ENCODE measurements at places on chromosomes 16 and 17.

GRCh38 chr16:11621539-11621919 lies 34.8 kb upstream of the LITAF start:
- DNase-seq: no peak

DNA sequence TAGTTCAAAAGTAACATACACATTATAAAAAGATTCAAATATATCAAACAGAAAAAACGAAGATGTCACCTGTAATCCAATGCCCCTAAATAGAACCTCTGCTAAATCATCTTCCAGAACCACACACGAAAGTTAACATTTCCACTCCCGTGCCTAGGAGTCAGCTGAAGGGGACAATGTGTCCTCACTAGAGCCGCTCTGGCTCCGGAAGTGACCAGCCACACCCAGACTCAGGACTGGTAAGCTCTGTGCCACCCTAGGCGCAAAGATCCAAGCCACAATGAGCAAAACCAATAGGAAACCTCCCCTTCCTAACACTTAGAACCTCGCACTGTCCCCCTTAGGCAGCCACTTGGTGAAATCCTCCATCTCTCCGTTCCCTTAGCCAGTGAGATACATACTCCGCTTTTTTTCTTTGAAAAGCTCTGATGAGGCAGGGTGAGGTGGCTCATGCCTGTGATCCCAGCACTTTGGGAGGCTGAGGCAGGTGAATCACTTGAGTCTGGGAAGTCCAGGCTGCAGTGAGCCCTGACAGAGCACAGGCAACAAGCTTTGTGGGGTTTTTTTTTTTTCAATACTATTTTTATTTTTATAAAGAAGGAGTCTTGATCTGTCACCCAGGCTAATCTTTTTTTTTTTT lies 11.8 kb downstream of the CTRB1 start:
- DNase-seq: no peak

DNA sequence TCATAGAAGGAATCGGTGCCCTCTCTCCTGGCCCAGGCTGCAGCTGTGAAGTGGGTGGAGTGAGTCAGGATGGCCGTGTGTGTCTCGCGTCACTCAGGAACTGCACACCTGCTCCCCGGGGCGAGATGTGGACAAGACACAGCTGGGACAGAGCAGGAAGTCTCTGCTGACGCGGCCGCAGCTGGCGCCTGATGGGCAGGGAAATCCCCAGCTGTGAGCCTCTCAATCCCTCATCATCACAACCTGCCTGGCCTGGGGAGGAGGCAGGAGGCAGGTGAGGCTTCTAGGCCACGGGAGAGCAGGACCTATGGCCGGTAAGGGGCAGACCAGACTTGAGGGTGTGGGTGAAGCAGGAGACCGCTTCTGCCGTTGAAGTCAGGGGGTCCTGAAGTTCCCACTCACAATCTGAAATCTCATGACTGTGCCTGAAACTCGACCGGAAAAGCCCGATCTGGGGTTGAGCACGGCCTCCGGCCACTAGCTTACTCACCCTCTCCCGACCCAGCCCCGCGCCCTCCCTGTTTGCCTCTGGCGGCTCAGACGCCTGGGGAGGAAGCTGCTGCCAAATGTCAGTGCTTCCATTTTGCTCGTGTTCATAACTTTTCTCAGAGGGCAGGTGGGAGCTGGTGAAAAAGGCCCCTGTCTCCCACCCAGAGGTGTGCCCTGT lies 1.1 kb upstream of the TRPV3 start:
- DNase-seq: no peak

GRCh38 chr16:15665107-15665506 lies 15.1 kb downstream of the NDE1 start:
- no peak for DNase-seq

DNA sequence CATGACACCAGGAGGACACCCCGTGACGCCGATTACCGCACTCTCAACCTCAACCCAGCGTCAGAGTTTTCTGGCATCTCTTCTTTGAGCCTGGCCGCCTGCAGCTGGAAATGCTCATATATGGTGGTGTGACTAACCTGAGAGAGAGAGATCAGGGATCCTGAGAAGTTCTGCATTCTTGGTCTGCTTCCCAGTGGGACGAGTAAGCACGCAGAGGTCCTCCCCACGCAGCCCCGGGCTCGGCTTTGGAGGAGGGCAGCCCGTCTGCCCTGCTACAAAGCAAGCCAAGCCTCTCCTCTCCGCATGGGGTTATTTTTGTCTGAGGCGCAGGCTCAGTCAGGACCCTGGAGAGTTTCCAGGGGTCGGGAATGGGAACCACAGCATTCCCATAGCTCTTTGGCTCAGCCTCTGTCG lies 16.5 kb downstream of the CRISPLD2 start:
- no peak for DNase-seq

DNA sequence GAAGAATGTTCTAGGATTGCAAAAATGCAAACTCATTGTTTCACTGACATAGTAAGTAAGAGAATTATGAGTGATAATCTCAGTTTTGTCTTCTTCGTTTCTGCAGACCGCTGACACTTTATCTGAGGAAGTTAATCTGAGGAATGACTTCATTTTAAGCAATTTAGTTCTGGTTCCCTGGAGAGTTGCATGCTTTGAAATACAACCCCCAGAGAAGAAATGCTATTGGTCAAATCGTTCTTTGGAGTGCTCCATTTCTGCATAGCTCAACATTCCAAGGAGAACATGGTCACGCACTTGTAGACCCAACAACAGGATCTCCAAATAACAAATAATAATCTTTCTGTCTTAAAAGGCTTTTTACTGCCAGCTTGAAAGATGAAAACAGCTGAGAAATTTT lies 427.1 kb downstream of the GRIN2A start:
- no peak for DNase-seq

DNA sequence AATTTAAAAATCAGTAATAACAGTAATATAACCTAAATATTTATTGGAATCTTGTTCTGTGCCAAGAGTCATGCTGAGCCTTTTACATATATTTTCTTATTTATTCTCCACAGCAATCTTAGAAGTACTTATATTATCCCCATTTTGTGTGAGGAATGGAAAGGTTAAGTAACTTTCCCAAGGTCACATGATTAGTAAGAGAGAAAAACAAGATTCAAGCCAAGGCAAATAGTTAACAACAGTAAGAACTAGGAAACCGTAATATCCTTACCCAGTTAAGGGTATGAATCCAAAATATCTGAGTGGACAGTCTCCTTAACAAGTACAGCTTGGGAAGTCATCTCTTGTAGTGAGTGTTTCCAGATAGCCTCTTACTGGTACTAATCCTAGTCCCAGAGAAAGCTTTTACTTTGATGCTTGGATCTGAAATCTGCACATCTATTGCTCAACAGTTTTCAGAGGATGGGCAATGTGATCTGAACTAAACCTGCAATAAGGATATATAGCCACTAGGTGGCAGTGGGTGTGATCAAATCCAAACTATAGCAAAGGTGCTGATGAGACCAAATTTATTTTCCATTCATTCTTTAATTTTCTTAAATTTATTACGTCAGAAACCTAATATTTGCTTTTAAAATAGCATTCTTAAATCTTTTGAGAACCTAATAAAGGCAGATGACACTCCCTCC lies 23.3 kb downstream of the SHISA6 start:
- DNase-seq: peak; percentile 0

DNA sequence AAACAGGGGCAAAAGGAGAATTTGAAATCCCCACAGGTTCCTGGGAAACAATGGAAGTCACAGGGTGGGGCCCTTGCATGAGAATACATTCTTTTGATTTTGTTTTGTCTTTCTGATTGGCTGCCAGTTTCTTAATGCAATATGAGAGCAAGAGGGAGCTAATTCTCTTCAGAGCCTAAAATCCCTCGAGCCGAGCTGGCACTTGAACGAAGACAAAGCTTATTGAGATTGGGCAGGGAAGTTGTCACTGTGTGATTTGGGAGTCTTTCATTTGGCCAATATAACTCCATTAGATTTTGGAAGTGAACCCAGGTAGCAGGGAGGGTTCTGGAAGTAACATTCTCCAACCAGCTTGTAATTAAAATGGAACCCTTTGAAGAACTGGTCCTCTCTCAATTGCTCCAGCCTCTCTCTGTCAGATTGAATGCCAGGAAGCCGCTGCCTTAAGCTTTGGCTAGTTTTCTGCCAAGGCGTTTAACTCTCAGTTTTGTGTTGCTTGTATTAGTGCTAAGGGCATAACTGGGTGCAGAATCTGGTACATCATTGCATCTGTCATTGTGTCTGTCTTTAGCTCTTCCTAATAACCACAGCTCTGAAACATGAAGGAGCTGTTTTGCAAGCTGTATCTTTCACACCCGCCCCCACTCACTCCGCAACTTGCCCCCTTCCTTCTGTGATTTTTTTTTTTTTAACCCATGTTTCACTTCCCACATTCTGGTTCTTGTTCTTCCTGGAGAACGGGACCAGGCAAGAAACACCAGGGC lies 272.0 kb downstream of the MAF start:
- no peak for DNase-seq

Measured in HCT116 (cell line).